ENCODE measurements at places on chromosomes 5 and 9. TPM values are rescaled to one million over a fixed set of nuclear protein-coding genes. Genes with fewer than 3 reads are reported as not detected.

GALNT12 gene
- 0.99 TPM for total RNA-seq

CERCAM gene
- total RNA-seq = 81.3 TPM

DPYSL3 gene
- total RNA-seq = 67.0 TPM

SPARC gene
- 3,575 TPM for total RNA-seq

HAND1 gene
- not detected for total RNA-seq

SPACA9 gene
- 3.2 TPM for total RNA-seq

HRH2 gene
- total RNA-seq = 0.06 TPM

PRRT1B gene
- total RNA-seq = not detected

CAVIN4 gene
- total RNA-seq = 3.3 TPM

MZB1 gene
- 0.29 TPM for total RNA-seq

SV2C gene
- not detected for total RNA-seq

MTAP gene
- total RNA-seq = 31.6 TPM

GFI1B gene
- total RNA-seq = not detected

IL31RA gene
- total RNA-seq = 3.5 TPM

DOCK8 gene
- total RNA-seq = 1.2 TPM

C9orf153 gene
- not detected for total RNA-seq

FRRS1L gene
- total RNA-seq = 0.10 TPM

ANKRD55 gene
- total RNA-seq = 0.47 TPM

CCDC152 gene
- 0.23 TPM for total RNA-seq

THBS4 gene
- 1.4 TPM for total RNA-seq

CXCL14 gene
- total RNA-seq = not detected

CAMK4 gene
- total RNA-seq = 5.8 TPM

INSYN2B gene
- total RNA-seq = 3.0 TPM

MELK gene
- 14.7 TPM for total RNA-seq

SPATA31A3 gene
- not detected for total RNA-seq

FBLL1 gene
- 0.39 TPM for total RNA-seq

SPINK7 gene
- not detected for total RNA-seq

FST gene
- total RNA-seq = 2.3 TPM

SOHLH1 gene
- total RNA-seq = not detected

ZBED3 gene
- total RNA-seq = 7.1 TPM

ZBTB26 gene
- 4.2 TPM for total RNA-seq

SPATA31E1 gene
- total RNA-seq = not detected

FOXD4L4 gene
- total RNA-seq = 0.53 TPM

SPINK6 gene
- total RNA-seq = not detected

PCDHGA7 gene
- total RNA-seq = 5.3 TPM

GFPT2 gene
- total RNA-seq = 10.2 TPM

DBH gene
- total RNA-seq = not detected

GIN1 gene
- 2.7 TPM for total RNA-seq

PCDHA8 gene
- total RNA-seq = not detected

NMUR2 gene
- 0.87 TPM for total RNA-seq

TOR1B gene
- total RNA-seq = 26.5 TPM

TGFBI gene
- total RNA-seq = 125 TPM

RNF180 gene
- total RNA-seq = 4.7 TPM

PRLR gene
- not detected for total RNA-seq

CEL gene
- 0.99 TPM for total RNA-seq

ANKRD31 gene
- not detected for total RNA-seq

PALM2AKAP2 gene
- total RNA-seq = 3.9 TPM

SLC1A1 gene
- total RNA-seq = 10.9 TPM

SLF1 gene
- total RNA-seq = 2.1 TPM

MAMDC4 gene
- 3.4 TPM for total RNA-seq
